ENCODE measurements at places on chromosomes 6 and 20.

GRCh38 chr6:53250176-53251032 lies 98.3 kb downstream of the ELOVL5 start:
- no peak for DNase-seq

DNA sequence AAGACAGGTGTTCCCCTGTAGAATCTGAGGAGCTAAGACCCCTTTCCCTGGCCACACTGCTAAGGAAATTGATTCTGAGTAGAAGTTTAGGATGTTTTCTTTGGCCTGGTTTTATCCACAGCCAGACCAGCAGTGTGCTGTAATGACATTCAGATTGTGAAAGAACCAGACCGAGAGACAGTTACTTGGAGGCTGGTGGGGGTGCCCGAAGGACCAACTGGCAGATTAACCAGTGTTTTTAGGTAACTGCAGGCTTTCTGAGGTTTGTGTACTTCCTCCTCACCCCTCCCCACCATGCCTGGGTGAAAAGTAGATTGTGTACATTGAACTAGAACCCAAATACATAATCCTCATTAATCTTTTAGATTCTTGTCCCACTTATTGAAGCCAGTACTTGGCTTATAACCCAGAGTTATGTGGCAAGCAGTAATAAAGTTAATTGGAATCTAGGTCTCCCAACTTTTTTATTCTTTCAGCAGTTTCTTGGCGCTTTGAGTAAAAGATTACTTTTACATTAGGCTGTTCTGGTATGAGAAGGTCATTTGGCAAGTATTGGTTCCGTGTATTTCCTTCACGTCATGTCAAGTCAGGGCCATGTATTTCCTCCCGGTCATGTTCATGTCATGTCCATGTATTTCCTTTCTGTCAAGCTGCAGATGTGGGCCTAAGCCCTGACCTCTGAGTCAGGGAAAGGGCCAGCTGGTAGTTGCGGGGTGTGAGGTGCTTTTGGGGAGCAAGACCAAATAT lies 93.7 kb downstream of the TCP11 start:
- no peak for DNase-seq

- DNase-seq: no peak
Observed at GRCh38 chr20:47206962-47207641, 149.4 kb downstream of the ZMYND8 start.

DNA sequence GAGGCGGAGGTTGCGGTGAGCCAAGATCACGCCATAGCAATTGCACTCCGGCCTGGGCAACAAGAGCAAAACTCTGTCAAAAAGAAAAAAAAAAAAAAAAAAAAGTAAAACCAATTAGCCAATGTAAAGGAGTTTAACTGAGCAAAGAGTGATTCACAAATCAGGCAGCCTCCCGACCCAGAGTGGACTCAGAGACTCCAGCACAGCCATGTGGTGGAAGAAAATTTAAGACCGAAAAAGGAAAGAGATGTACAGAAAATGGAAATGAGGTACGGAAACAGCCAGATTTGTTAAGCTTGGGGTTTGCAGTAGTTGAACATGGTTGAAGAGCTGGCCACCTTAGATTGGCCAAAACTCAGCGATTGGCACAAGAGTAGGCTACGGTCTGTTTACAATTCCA lies 51.4 kb downstream of the ERMARD start:
- DNase-seq: no peak

- peak; percentile 26 for DNase-seq
Observed at GRCh38 chr6:5379647-5380242, 118.4 kb downstream of the FARS2 start.

GRCh38 chr6:47476781-47477496 lies 650 bp upstream of the CD2AP start:
- DNase-seq: no peak

- DNase-seq: no peak
Observed at GRCh38 chr20:61924211-61924857, 141.3 kb downstream of the TAF4 start.

GRCh38 chr6:167794161-167795157 lies 32.3 kb upstream of the AFDN start:
- DNase-seq: no peak

DNA sequence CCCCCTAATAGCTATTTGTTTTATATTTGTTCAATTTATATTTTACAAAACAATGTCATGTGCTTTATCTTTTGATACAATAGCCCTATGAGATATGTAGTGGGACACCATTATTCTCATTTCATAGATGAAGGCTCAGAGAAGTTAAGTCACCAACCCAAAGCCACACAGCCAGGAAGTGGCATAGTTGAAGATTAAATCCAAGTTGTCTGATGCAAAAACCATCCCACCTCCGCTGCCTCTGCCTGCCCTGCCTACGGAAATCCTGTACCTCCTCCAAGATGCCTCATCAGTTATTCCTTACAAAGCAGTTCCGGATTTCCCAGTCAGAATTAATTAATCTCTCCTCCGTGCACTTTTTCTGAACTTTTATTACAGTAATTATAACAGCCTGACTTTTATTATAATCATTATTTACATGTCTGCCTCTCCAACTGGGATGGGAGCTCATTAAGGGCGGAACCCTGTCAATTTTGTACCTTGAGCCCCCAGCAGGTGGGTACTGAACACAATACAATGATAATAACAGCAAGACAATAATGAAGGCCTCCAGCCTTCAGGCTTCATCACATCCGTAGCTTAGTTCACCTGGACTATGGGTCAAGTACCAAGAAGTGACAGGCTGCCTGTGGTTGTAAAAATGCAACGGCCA lies 54.7 kb downstream of the LRFN2 start:
- no peak for DNase-seq

DNA sequence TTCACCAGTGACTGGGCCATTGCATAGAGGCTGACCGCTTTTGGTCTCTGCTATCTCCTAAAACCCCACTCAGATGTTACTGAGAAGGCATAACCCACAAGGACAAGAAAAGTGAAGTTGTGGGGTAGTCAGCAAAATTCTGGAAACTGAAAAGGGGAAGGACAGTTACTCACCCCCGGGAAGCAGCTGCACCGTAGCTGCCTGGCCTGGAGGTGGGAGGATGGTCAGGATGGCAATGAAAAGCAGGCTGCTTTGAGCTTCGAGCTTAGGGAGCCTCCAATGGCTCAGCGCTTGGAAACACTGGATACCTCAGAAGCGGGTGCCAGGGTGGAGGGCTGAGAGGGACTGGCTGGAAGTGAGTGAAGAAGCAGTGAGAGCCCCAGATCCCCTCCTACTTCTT lies 56.0 kb downstream of the KCNK5 start:
- DNase-seq: no peak

DNA sequence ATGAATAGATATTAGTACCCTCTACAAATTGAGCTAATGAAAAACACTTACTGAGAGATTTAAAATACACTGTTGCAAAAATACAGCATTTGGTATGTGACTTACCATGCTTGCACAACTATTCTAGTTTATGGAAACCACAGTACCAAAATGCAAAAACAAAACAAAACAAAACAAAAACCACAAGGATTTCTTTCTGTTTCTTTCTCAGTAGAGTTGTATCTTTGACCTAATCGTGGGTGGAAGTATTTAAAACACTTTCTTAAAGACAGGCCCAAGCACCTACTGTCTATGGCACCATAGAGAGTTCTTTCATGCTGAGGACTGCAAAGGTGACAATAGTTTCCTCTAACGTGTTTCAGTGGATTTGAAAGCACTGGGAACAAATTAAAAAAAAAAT lies 95.3 kb upstream of the C6orf118 start:
- no peak for DNase-seq

DNA sequence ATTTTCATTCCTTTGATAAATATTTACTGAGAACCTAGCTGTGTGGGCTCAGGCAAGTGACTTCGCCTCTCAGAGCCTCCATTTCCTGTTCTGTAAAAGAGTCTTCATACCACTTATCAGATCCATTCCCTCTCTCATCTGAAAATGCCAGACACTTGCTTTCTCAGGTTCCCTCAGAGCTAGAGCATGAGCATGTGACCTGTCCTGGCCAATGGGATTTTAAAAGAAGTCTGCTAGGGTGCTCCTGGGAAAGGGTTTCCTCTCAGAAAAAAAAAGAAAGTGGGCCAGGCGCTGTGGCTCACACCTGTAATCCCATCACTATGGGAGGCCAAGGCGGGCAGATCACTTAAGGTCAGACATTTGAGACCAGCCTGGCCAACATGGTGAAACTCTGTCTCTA lies 5.3 kb downstream of the KCNB1 start:
- no peak for DNase-seq
